ENCODE measurements at places on chromosomes 12 and 14.

DNA sequence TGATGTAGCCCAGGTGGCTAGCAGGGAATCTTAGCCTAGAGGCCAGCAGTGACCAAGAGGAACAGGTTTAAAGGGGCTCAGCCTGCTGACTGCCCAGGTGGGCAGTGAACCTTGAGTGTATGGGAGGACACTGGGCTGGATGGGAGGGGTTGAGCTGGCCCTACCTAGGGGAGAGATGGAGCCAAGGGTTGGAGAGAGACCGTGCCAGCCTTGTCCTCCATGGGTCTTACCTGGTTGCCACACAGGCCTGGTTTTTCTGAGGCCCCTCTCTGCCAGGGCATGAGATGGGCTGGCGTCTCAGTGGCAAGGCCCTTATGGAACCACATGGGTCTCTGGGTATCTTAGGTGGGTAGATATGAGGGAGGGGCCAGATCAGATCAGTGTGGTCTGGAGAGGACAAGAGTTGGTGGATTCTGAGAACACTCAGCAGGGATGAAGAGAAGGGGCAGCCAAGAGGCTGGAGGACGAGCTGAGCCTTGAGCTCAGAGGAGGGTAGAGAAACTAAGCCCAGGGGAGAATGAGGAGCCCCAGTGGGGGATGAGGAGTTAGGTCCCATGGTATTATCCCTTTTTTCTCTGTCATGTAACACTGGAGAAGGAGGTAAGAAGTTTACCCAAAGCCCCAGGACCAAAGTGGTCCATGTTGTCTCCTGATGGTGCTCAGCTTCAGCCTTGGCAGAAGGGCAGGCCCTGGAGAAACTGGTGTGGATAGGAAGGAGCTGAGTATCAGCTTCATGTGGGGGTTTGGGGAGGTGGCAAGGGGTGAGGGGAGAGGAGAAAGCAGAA lies 3.7 kb downstream of the GZMB start:
- no peak for DNase-seq

GRCh38 chr14:106235356-106236159 lies 709.2 kb downstream of the TMEM121 start:
- no peak for DNase-seq

GRCh38 chr12:68932961-68933893 lies at the start of gene CPM:
Gene CPM, minus strand, starts transcription at chr12:68933171. Its CDS starts 334 bp downstream, at chr12:68932837.
- DNase-seq = peak; percentile 90

- no peak for DNase-seq
Observed at GRCh38 chr14:99891900-99892299, 98.7 kb downstream of the EML1 start.

DNA sequence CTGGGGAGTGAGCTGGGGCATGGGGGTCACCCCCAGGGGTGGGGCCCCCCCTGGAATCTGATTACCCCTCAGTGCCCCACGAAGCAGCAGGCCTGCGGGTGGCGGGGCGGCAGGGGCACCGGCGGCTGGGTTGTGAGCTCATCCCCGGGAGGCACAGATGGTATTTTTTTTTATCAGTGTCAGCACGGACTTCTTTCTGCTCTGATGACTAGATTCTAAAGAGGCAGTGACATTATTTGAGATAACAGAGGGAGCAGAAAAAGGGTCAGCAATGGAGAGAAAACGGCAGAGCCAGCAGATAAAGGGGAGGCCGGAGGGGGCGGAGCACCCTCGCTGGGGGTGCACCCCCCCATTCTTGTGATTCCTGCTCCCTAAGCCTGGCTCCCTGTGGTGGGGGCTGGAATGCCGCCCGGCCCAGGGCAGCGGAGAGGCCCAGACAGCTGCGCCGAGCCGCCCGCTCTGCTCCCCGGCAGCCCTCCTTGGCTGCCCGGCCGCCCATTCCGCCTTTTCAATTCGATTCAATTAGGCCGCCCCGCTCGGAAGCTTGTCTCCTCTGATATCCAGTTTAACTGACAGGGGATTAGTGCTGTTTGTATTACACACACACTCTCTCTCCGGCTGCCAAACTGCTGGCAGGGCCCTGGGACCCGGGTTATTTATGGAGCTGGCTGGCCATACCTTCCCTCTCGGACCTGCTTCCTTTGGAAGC lies 32.9 kb downstream of the MVK start:
- DNase-seq = peak; percentile 54

GRCh38 chr12:52122904-52123303 lies 43.4 kb downstream of the SMIM41 start:
- no peak for DNase-seq

- DNase-seq = peak; percentile 90
Observed at GRCh38 chr12:53508534-53509170, 1.4 kb upstream of the NPFF start.

DNA sequence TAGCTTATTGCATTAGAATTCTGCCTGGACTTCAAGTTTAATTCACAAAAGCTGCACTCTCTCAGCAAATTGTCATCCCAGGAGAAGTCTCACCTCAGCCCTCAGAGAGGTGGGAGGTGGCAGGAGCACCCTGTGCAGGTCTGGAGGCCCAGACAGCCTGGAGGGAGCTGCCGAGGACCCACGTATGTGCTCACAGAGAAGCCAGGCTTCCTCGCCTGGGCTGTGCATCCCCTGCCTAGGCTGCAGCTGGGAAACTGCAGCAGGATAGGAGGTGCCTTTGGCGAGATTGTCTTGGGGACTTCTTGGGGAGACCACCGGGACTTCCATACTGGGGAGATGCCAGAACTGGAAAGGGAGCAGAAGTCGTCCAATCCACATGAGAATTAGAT lies 8.8 kb downstream of the CPNE6 start:
- DNase-seq = no peak

DNA sequence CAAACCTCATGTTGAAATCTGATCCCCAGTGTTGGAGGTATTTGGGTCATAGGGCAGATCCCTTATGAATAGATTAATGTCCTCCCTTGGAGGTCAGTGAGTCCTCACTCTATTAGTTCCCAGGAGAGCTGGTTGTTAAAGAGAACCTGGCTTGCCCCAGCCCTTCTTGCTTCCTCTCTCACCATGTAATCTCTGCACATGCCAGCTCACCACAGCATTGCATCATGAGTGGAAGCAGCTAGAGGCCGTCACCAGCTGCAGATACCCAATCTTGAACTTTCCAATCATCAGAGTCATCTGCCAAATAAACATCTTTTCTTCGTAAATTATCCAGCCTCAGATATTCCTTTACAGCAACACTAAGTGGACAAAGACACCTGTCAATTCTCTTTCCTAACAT lies 161.8 kb upstream of the IGF1 start:
- DNase-seq = no peak

GRCh38 chr12:2691006-2691344 lies 103.8 kb upstream of the FKBP4 start:
- DNase-seq = peak; percentile 57

DNA sequence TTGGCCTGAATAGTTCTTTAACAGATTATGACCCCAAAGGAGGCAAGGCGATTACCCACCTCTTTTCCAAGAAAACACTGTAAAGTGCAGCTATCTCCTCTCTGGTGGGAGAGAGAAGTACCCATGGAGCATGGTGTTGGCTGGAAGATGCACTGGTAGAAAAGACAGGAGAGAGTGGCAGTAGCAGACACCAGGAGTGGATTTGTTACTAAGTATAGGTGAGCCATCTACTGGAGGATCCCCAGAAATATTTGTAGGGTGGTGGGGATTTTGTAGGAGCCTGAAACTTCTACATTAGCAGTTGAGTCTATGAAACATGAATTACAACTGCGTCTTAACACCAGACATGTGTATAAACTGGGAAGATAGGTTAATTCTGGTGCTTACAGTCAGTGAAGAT lies 148.0 kb downstream of the SLC38A4 start:
- DNase-seq = peak; percentile 40

GRCh38 chr12:103241184-103241583 lies 254.6 kb downstream of the C12orf42 start:
- DNase-seq = no peak

- DNase-seq = no peak
Observed at GRCh38 chr14:95876761-95877538, at the start of gene TUNAR. Gene TUNAR, plus strand, starts transcription at chr14:95876832.

- DNase-seq = no peak
Observed at GRCh38 chr12:74071182-74071581, 466.5 kb upstream of the ATXN7L3B start.

GRCh38 chr12:976644-977043 lies 14.4 kb upstream of the ERC1 start:
- DNase-seq = no peak

- no peak for DNase-seq
Observed at GRCh38 chr12:67804168-67804567, 155.6 kb downstream of the DYRK2 start.

- peak; percentile 59 for DNase-seq
Observed at GRCh38 chr12:57171668-57172067, 24.2 kb upstream of the LRP1-AS start.

DNA sequence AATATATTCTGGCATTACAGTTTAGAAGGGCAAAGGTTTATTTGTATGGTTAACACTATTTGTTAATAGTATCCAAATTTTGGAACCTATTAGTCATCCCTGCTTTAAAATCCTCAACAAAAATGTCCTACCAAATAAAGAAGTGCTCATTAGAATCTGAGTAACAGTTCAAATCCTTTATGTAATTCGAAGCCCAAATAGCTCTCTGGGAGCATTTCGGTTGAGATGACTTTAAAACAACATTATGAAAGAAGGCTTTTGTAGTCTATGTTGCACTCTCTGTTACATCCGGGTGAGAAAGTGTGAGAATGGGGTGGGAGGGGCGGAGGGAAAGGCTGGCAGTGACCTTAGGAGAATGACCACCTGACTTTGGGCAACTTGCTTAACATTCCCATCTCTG lies 59.7 kb downstream of the SLC38A1 start:
- no peak for DNase-seq

GRCh38 chr14:56005191-56006053 lies 112.8 kb upstream of the PELI2 start:
- DNase-seq = peak; percentile 73

- no peak for DNase-seq
Observed at GRCh38 chr12:100913872-100914592, 119.5 kb downstream of the ANO4 start.

- DNase-seq = no peak
Observed at GRCh38 chr12:118185602-118186397, 49.9 kb downstream of the PEBP1 start.

GRCh38 chr14:99055816-99056215 lies 216.2 kb downstream of the BCL11B start:
- DNase-seq = no peak

DNA sequence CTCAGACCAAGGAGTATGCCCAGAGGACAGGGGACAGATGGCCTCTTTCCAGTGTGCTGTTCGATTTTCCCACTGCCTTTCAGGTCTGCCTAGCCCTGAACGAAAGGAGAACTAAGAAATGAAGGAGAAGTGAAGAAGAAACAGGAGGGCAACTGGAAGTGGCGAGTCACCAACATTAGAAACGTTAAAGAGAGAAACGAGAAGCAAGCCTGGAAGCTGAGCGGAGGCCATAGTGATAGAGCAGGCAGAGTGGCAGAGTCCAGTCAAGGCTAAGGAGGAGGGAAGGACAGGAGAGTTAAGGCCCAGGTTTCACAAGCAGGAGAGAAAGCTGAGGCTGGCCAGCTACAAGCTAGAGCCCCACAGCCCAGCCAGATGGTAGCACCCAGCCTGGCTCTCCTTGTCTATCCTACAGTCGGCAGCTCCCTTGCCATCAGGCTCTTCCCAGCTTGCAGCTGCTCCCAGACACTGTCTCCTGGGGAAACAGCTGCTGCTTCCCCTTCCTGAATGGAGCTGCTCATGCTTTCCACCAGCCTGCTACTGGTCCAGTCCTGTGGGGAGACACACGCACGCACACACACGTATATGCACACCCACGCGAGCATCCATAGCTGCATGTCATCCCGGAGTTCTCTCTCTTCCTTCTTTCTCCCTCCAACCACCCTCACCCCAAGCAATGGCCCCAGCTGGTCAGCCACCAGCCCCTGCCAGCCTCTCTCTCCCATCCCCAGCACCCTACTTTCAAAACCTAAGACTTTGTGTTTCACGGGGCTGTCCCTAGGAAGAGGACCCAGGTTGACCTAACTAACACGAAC lies 139.7 kb upstream of the CCND2 start:
- peak; percentile 27 for DNase-seq

DNA sequence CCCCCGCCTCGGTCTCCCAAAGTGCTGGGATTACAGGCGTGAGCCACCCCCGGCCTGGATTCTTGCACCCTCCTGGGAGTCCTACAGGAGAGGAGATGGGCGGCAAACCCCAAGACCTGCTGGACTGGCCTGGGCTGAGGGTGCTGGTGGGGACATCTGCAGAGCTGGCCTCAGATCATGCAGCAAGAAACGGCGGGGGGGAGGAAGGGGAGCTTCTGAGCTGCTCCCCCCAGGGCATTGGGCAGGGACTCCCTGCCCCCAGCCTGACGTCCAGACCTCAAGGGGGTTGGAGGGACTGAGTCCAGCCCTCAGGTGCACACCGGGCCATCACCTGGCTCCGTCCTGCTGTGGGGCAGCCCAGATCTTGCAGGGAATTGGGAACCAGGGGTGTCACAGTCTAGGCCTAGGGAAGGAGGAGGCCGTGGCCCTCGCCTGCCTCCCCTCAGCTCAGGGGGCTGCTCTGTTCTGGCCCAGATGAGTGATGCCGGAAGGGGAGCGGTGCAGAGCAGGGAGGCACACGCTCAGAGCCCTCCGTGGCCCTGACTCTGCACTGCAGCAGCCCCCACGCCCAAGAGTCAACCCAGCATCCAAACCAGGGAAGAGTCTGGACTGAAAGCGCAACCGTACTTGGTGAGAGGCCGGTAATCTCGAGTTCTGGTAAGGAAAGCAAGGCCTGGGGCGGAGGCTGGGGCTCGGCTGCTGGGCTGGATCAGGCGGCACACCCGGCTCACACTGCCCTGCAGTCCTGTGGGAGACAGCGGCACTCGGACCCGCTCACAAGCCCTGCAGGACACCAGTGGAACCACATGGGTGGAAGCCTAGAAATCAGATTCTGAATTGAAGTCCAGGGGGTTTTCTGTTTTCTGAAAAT lies 8.9 kb upstream of the AMN start:
- DNase-seq = no peak

GRCh38 chr14:103523575-103523954 lies 935 bp upstream of the CKB start:
- no peak for DNase-seq

- DNase-seq = peak; percentile 71
Observed at GRCh38 chr14:68682166-68683103, 110.4 kb downstream of the ZFP36L1 start.

DNA sequence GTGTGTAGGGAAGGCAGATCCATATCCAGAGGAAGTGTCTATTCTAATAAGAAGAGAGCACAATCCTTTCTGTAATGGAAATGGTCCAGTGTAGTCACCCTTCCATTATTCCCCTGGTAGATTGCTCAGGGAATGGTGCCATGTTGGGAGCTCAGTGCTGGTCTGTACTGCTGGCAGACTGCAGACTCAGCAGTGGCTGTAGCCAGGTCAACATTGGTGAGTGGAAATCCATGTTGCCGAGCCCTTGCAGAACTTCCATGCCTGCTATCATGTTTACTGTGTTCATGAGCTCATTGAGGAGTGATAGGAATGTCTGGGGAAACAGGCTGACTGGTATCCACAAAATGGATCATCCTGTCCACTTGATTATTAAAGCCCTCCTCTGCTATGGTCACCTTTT lies 128.7 kb downstream of the MIPOL1 start:
- DNase-seq = no peak

- DNase-seq = peak; percentile 21
Observed at GRCh38 chr12:85920324-85920947, 46.3 kb downstream of the NTS start.
